Activated CD4-positive, alpha-beta T cell treated with anti-CD3 and anti-CD28 coated beads, Interleukin-2, amount 10 ng/mL, durations not matched to agents 7 days and 5 days (primary cell): ENCODE measurements at places on chromosomes 3 and 15. TPM values are rescaled to one million over a fixed set of nuclear protein-coding genes. Genes with fewer than 3 reads are reported as not detected.

GOLGA6B gene
- total RNA-seq = not detected

KCNH8 gene
- total RNA-seq = not detected

ADCY5 gene
- not detected for total RNA-seq

RIOX2 gene
- total RNA-seq = 38.4 TPM

SYNPR gene
- not detected for total RNA-seq

GPR87 gene
- total RNA-seq = 0.40 TPM

GRCh38 chr3:64327100-64327804 lies 102.0 kb upstream of the PRICKLE2 start:
- DNase-seq = no peak

DNA sequence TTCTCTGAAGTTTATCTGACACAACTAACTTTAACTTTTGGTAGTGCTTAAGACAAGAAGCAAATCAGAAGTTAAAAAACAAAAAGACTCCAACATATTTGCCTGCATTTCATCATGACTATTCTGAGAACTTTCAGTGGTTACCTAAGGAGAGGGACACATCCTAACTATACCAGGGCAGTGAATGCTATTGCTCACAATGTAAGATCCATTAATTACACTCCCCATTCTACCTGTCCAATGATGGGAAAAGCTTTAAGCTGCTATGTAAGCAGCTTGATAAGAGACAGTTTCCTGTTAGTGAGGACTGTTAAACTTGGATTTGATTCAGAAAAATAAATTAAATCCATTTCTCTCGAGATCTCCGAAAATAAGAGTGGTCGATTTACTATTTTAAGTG lies 37.5 kb downstream of the SERPINI1 start:
- DNase-seq = no peak

GRCh38 chr3:184676927-184677326 lies 34.9 kb downstream of the MAGEF1 start:
- no peak for DNase-seq

DNA sequence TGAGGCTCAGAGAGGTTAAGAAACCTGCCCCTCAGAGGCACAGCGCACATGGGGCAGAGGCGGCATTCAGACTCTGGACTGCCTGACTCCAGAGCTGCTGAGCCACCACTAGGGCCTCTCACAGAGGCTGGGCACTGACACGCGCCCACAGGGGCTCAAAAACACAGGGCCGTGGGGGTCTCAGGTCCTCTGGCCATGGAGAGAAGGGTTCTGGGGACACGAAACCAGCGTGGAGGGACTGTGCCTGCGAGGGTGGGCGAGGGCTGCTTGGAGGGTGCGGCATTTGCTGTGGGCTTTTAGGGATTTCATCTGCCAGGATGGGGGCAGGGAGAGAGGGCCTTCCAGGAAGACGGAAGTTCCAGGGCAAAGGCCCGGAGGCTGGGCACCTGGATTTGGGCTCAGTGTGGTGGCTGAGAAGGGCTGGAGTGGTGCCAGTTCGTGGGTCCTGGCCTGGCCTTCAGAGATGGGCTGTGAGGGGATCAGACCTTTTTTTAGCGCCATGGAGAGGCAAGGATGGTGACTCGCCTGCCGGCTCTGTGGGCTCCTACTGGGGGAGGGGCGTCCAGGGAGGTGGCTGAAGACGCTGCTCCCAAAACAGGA lies 69.6 kb downstream of the EFCAB12 start:
- no peak for DNase-seq

DNA sequence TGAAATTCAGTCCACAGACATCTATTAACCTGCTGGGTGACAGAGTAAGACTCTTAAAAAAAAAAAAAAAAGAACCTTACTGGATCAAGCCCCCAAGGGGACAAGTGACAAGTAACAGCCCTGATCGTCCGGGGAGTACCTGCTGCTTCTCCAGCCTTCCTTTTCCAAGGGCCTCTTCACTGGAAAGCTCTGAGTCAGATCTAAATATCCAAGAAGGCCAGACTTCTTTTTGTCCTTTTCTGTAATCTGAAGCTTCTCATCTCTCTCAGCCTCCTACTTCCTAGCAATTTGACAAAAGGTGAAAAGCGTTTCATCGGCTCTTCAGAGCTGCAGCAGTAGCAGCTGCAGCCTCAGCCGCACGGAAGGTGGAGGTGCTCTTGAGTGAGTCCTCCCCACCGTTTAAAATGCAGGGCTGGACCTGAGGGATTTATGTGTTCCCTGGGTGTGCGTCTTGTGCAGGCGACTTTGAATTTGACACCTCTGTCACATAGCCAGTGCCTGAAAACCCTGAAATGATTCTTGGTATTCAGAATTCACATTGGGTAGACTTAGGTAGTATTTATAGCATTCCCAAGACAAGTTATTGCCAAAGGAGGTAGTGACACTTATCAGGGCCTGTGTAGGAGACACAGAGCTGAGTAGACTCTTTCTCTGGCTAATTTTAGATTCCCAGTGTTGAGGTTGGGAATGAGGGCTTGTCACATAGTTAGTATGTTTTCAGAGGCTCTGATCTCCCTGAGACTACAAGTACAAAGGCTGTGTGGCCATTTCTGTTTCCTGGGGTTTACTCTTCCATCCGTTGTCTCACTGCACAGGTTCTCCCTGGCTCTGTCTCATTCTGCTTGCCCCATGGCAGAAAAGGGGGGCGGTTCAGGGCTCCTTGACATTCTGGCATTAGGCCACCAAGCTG lies 291.2 kb upstream of the C2CD4B start:
- DNase-seq = no peak

DNA sequence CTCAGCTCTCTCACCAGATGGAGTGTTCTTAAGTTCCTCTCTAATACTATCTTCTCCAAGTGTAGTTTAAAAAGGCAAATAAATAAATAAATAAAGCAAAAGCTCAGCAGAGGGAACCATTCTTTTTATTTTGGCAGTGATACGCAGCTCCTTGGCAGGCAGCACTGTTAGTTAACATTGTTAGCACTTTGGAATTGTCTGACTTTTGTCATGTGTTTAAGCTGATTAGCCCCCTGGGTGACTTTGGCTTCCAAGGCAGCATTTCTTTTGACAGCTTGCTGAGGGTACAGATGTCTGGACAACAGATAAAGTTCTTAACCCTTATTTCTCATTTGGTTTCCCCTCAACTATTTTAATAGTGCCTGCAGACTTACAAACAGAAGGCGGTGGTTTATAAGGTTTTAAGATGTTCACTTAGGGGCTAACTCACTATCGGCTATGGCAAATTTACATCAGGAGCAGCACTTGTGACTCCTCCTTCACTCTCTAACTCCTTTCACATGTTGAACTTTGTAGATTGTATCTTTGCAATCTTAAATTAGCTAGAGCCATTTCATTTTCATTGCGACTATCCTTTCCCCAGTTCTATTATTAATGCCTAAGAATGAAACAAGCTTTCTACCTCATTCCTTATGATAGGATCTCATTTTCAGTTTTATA lies 213.4 kb downstream of the ZBBX start:
- no peak for DNase-seq

DNA sequence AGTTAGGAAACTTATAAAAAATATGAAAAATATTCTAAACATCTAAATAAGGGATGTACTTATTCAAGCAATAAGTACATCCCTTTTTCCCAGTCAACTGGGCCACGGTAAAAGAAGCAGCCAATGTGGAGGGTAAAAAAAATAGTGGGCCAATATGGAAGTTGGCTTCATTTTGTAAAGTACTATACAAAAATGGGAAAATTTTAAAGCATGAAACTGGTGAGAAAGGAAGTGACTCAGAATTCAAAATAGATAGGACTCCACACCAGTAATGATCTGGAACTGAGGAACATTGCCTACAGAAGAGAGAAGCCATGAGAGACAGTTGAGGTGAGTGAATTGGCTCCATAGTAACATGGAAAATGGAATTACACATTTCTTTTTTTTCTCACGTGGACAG lies 108.9 kb downstream of the FNDC3B start:
- DNase-seq = no peak

- no peak for DNase-seq
Measured at GRCh38 chr3:43248185-43248583, 38.2 kb upstream of the SNRK start.

DNA sequence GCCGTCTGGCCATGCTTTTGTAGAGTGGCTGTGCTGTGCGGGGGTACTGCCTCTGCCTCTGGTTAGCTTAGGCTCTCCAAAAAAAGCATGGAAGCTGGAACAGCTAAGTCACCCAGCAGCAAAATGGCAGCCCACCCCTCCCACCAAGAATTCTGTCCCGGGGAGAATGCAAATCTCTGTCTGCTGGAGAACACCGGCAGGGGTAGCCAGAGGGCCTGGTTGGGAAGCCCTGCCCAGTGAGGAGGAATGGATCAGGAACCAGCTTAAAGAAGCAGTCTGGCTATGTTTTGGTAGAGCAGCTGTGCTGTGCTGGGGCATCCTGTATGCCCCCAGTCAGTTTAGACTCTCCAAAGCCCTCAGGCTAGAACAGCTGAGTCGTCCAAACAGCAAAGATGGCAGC lies 56.2 kb upstream of the PTPRG start:
- no peak for DNase-seq

DNA sequence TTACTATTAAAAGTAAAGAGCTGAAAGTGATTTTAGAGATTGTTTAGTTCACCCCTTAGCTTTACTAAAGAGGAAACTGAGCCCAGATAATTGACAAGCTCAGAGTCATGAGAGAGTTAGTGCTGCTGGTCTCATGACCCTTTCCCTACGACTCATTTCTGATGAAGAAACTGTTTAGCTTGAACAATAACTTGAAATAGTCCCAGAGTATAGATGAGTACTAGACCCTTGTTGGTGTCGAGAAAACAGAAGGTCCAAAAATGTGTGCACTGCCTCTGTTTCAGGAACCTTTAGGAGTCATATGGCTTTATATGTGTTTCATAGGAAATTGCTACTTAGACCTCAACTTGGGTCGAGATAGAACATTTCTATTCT lies 58.2 kb downstream of the IL16 start:
- no peak for DNase-seq

DNA sequence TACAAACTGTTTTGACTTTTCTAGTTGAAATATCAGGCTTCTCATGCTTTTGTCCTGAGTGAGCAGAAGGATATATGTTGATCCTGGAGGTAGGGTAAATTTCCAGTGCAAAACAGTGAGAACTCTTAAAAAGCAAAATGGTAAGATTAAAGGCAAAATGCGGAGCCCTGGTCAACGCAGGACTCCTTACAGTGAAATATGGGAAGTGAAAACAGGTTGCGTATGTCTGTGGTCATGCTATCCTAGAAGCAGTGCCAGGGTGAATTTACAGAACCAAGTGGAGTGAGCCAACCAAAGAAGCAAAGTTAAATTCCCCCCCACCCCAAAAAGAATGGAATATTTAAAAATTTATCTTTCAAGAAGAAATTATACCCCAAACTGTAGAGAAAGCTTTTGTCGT lies 256.4 kb downstream of the NR2F2 start:
- no peak for DNase-seq

DNA sequence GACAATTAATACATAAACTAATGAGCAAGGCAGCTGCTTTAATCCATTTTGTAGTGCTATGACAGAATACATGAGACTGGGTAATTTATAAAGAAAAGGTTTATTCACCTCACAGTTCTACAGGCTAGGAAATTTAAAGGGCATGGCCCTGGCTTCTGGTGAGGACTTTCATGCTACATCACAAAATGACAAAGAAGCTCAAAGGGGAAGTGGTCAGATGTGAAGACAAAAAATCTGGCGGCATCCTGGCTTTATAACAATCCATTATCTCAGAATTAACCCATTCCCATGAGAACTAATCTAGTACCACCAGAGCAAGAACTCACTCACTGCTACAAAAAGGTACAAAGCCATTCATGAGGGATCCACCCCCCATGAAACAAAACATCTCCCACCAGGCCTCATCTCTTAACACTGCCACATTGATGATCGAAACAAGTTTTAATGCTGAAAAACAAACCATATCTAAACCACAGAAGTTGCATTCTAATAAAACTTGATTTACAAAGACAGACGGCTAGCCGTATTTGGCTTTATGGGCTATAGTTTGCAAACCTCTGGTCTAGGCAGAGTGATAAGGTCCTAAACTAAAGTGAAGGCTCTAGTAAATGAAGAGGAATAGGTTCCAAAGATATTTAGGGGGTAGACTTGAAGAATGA lies 44.2 kb downstream of the GSK3B start:
- DNase-seq = no peak

- DNase-seq = no peak
Measured at GRCh38 chr15:46309914-46310313, 675.1 kb downstream of the SQOR start.

DNA sequence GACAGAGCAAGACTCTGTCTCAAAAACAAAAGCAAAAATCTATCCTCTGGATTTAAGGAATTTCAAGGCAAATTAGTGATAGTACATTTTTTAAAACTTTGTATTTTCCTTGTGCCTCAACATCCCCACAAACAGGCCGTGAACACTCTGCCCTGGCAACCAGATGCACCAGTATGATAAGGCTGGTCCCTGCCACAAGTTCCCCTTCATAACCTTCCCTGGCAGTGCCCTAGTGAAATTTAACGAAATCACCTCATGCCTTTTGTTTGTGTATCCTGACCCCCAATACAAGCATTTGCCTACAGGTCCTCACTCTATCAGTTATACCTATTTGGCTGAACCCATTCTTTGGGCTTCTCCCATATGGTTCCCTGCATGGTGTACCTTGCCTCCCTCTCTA lies 107.4 kb upstream of the FLNB start:
- DNase-seq = no peak

DNA sequence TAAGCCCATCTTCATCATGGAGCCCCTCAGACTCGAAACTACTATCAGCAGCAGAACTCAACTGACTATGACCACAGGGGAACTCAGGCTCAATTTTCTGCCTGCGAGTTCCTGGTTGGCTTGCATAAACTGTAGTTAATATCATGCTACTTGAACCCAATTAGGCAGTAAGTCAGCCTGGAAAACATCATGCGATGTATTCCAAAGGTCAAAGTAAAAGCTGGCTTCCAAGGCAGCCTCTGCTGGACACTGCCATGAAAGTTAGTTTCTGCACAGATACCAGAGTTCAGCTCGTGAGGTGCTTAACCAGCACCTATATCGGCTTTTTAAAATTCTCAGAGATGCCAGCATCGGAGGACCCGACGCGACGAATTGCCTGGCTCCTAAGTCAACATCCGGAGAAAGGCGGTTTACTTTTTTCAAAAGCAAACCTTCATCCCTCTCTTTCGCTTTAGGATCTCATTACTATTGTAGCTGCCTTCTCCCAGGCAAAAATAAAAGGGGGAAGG lies 3.8 kb downstream of the ANP32A start:
- peak; percentile 29 for DNase-seq

DNA sequence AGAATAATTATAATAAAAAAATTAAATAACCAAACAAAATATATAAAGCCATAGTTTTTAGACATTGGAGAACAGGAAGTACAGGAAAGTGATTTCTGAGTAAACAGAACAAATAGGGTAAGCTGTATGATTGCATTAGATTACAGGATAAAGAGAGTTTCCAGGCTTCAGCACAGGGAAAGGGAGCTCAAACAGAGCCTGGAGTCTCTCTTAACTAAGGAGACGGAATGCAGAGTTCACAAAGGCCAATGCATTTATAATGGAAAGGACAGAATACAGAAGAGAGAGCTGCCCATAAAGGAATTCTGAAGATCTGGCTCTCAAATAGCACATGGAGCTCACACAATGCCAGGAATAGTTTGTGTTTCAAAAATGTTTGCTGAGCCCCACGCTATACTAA lies 42.0 kb upstream of the OTOL1 start:
- no peak for DNase-seq

GRCh38 chr3:28574036-28574435 lies 225.4 kb upstream of the AZI2 start:
- DNase-seq = no peak

- no peak for DNase-seq
Measured at GRCh38 chr3:16906682-16907081, 21.9 kb downstream of the PLCL2 start.

GRCh38 chr3:31946484-31947081 lies 34.5 kb downstream of the OSBPL10 start:
- no peak for DNase-seq
